ENCODE measurements at places on chromosomes 3 and 15.

DNA sequence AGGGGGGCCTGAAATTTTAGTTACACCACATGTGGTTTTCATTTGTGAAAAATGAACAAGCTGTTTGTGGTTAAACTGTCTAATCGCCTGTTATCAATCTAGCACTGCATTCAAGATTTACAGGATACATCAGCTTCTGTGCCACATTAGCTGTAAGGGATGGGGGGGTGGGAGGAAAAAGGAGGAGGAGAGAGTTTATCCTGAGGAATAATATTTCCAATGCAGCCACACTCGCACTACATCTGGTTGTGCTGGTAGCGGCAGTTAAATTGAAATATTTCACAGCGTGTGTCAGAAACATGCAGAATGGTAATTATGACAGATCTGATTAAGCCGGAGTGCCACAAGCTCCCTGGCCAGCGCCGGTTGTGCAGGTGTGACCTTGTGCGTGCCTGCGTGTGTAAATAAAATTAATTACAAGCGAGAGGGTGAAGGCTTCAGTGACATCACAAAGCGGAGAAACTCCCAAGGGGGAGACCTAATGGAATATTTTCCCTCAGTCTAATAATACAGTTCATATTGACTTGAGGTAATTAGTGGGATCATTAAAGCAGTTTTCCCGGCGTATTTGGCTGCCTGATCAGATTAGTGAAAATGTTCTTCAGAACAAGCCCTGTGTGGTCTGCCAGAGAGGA lies 55.5 kb downstream of the SATB1 start:
- H3K4me1 ChIP-seq, result peaks cover 15% of the 10 kb centered on the region
- H3K36me3 ChIP-seq, result peaks cover 72% of the 10 kb centered on the region
- no peak overlapping the region for H3K4me3 ChIP-seq

- H3K36me3 ChIP-seq, result peaks cover 6% of the 10 kb centered on the region
- DNase-seq, result no peak
- no peak overlapping the region for H3K4me3 ChIP-seq
- no peak overlapping the region for H3K27ac ChIP-seq
- no peaks in the 10 kb centered on the region for H3K27me3 ChIP-seq
- H3K4me1 ChIP-seq, result no peaks in the 10 kb centered on the region
These were observed 11.3 kb upstream of the RPL14 start for GRCh38 chr3:40445880-40446279.

- H3K4me3 ChIP-seq, result no peak overlapping the region
- H3K36me3 ChIP-seq, result no peaks in the 10 kb centered on the region
- no peaks in the 10 kb centered on the region for H3K4me1 ChIP-seq
- H3K27me3 ChIP-seq, result no peaks in the 10 kb centered on the region
These were observed 289.6 kb downstream of the EFHB start for GRCh38 chr3:19644405-19644804.

- no peak overlapping the region for H3K4me3 ChIP-seq
- H3K27me3 ChIP-seq, result no peaks in the 10 kb centered on the region
- H3K27ac ChIP-seq, result no peak overlapping the region
- peaks cover 2% of the 10 kb centered on the region for H3K4me1 ChIP-seq
These were observed 233.3 kb downstream of the TIGIT start for GRCh38 chr3:114527036-114527644.

DNA sequence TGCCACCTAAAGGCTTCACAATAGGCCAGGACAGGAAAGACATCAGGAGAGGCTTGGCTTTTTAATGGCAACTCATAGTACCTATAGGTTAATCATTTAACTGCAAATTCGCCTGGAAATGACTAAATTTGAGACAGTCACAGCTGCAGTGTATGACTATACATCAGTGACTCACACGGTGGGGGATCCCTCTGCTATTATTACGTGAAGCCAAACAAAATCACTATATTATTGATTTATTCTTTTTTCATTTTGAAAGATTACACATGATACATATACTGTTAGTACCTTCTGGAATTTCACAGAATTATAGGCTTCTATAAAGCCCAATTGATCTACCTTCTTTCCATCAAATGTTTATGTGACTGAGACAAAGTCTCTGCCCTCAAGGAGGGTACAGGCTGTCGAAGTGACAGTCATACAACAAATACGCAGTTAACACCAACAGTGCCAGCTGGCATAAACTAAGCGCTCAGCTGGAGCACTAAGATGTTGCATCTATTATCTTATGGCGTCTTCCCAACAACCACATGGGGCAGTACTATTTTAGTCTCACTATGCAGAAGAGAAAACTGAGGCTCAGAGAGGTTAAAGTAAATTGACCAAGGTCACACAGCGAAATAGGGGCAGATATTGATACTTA lies 82.0 kb upstream of the LMOD3 start:
- H3K4me3 ChIP-seq, result no peak overlapping the region
- peaks cover 20% of the 10 kb centered on the region for H3K4me1 ChIP-seq
- no peak for DNase-seq
- no peaks in the 10 kb centered on the region for H3K27me3 ChIP-seq

- H3K36me3 ChIP-seq, result no peaks in the 10 kb centered on the region
- no peak overlapping the region for H3K27ac ChIP-seq
- no peak overlapping the region for H3K4me3 ChIP-seq
- no peaks in the 10 kb centered on the region for H3K27me3 ChIP-seq
- DNase-seq, result no peak
- no peaks in the 10 kb centered on the region for H3K4me1 ChIP-seq
These were observed 347.4 kb downstream of the PDCD6IP start for GRCh38 chr3:34145796-34146195.

Measured in CD4-positive, alpha-beta T cell (primary cell).